Suppressor macrophage (primary cell): ENCODE measurements at places on chromosomes 3 and 15.

- DNase-seq: no peak
Measured at GRCh38 chr15:51924156-51925068, 47.2 kb downstream of the LEO1 start.

DNA sequence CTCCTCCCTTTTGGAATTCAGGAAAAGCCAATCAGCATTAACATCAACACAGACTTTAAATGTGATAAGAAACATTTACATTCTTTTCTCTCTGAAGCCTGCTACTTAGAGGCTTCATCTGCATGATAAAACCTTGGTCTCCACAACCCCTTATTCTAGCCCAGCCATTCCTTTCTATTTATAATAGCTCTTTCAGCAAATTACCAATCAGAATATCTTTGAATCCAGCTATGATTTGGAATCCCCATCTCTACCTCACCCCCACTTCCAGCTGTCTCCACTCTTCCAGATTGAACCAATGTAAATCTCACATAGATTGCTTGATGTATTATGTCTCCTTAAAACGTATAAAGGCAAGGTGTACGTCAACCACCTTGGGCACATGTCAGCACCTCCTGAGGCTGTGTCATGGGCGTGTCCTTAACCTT is 139.7 kb downstream of the TUSC7 start:
- DNase-seq: no peak

DNA sequence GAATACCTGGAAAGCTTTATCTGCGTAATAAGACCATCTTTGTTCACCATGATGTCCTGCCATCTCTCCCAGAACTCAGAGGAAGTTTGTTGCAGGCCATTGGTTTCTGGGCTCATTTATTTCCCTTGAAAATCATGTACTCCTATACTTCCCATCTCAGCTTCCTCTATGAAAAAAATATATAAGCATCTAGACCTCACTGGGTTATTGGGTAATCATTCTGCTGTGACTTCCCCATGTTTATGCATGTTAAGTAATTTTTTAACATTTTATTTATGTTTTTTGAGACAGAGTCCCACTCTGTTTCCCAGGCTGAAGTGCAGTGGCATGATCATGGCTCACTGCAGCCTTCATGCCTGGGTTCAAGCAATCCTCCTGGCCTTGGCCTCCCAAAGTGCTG is 184.5 kb downstream of the ZPLD1 start:
- peak; percentile 71 for DNase-seq

DNA sequence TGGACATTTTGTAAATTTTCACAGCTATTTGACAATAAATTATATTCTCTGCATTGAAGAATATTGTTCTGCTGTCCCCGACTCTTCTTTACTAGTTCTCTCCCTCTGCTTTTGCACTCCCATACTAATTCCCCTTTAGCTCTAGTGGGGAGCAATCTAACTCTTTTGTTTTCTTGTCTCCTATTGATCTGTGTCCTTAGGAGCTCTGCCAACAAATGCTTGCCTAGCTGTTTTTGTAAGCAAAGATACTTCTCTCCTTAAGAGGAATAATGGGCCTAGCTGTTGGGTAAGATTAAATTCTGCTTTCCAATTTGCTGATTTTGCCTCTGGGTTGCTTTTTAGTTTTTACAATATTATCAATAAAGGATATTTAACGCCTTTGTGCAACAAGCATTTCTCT is 17.7 kb downstream of the ADAMTSL3 start:
- DNase-seq: no peak

- DNase-seq: no peak
Measured at GRCh38 chr15:39299486-39300267, 281.2 kb upstream of the THBS1 start.

DNA sequence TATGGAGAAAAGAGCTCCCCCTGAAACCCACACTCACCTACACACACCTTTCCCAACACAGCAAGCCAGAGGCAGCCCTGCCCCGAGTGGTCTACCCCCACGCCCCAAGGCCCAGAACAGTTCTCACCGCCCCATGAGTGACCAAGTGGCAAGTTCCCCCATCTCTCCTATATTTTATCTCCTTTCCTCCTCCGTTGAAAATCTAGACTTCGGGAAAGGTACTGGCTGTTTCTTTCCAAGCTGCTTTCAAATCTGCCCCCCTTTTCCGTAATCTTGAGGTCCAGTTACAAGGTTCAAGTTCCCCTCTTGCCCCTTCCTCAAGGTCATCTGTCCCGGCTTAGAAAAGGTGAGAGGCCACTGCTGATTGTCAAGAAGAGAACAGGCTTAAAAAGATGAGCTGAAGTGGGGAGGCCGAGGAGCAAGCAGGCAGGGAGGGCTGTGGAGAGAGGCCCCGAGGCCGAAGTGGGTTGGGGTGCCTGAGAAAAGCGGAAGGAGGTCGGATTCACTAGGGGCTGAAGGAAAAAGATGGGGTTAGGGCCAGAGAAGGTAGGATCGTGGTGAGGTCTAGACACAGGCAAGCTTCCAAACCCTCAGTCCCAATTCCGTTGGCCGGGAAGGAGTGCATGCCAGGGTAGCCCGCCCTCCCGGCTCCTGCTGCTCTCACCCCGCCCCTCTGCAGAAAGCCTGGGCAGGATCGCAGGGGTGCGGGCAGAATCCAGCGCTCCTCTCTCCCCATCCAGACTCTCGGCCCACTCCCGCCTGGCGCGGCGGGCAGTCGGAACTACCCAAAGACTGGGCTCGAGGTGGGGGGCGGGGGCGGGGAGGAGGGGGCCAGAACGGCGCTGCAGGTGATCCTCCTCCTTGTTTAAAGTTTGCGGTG is 1.7 kb downstream of the SEMA5B start:
- DNase-seq: no peak

GRCh38 chr3:161498259-161498921 is 1.8 kb downstream of the OTOL1 start:
- DNase-seq: no peak

- DNase-seq: no peak
Measured at GRCh38 chr3:158233791-158234190, 123.9 kb downstream of the RSRC1 start.

DNA sequence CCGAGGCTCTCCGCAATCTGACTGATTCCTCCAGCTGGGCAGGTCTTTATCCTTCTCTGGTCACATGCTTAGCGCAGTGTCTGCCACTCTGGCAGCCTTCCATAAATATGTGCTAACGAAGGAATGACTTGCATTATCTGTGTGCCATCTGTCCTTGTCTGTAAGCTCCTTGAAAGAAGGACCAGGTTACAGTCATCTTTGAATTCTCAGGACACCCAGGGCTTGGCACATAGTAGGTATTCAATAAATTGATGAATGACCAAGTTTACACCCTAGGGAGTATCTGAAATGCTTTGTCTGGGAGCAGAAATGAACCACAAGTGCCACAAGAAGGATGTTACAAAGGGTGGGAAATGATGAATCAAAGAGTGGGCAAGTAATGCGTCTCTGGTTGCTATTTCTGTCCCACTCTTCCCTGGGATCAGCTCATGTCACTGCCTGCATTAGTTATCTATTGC is 16.5 kb upstream of the FAM3D start:
- DNase-seq: peak; percentile 41

- DNase-seq: peak; percentile 57
Measured at GRCh38 chr3:140863580-140864009, 78.0 kb upstream of the SLC25A36 start.

- DNase-seq: no peak
Measured at GRCh38 chr15:89633585-89633984, 21.7 kb downstream of the KIF7 start.

DNA sequence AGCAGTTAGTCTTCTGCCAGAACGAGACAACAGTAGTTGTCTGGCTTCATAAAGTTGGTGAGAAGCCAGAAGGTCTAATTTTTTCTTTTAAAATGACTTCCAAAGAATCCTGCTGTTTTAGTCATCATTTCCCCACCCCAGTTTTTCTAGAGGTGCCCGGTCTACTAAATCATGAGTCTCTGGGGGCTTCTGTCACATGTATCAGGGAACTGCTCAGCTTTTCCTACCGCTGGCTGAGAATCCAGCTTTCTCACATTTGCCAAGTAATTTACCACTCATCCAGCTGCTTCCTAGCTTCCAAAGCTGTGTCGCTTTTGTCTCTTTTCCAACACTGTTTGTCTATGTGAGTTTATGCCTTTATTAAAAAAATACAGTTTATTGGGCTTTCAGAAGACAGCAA is 183.3 kb downstream of the NSUN3 start:
- no peak for DNase-seq

GRCh38 chr15:78873793-78874765 is 1.4 kb downstream of the MORF4L1 start:
- peak; percentile 59 for DNase-seq

DNA sequence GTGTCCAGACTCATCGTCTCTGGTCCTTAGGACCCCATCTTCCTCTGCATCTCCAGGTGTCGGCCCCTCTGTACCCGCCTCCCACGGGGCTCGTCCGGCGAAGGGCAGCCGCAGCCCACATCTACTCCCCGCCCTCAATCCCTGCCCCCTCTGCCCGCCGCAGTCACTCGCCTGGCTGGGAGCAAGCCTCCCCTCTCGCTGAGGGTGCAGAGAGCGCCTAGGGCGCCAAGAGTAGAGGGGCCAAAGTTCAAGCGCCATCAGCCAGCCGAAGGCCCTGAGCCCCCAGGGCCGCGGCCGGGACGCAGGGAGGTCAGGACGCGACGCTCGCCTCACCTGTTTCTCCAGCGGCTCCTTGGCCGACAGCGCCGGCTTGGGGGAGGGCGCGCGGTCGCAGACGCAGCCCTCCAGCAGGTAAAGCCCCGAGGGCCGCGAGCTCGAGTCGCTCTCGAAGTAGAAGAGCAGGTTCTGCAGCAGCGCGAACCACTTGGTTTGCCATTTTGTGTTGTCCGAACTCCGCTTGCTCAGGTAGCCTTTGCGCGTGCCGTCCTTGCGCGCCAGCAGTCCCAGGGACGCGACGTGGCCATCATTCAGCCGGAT is 592 bp downstream of the RASGRF1 start:
- no peak for DNase-seq

DNA sequence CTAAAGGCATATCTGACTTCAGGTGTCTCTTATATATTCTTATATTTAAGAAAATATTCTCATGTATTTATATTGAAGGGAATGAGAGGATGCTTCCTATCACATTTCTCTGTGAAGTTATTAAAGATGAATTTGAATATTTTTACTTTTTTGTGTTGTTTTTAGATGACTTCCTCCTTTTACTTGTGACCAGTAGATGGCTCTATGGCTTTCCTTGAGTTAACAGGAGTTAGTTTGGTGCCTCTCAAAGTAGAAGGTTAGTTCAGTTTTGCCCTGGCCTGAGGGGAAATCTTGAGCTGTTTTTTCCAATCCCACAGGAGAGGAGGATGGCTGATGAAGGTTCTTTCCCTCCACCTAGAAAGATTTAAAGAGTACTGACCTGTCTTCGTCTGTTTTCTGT is 80.7 kb downstream of the SQOR start:
- DNase-seq: no peak

- peak; percentile 78 for DNase-seq
Measured at GRCh38 chr15:75008629-75009326, 13.4 kb downstream of the SCAMP5 start.

DNA sequence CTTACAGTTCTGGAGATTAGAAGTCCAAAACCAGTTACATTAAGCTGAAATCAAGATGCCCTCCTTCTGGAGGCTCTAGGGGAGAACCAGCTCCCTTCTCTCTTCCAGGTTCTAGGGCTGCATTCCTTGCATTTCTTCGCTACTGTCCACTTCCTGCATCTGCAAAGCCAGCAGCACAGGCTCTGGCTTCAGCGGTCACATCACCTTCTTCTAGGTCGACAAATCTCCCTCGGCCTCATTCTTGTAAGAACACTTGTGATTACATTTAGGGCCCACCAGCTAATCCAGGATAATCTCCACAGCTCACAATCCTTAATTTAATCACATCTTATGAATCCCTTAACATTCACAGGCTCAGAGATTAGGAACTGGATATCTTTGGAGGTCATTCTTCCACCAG is 73.8 kb downstream of the MINAR1 start:
- DNase-seq: no peak

DNA sequence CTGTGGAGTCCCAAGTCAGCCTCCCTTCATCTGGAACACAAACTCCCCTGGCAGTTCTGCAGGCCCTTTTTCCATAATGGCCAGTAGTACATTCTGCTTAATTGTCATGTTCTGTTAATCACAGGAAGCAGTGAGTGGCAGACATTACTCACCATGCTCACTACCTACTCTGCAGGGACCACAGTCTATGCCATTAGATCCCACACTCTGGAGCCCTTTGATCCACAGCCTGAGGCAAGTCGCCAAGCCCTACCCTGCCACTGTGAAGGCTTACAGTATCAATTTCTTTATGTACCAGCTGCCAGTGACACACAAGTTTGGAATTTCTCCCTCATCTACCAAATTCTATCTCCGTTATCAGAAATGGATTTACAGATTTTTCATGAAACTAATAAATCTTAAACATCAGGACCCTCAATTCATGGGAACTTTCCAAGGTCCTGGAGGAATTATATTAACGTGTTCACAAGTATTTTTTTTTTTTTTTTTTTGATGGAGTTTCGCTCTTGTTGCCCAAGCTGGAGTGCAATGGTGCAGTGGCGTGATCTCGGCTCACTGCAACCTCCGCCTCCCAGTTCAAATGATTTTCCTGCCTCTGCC is 20.6 kb upstream of the WWTR1 start:
- no peak for DNase-seq

- DNase-seq: no peak
Measured at GRCh38 chr15:39025321-39025720, 460.7 kb upstream of the RASGRP1 start.

GRCh38 chr15:96170979-96171739 is 159.3 kb upstream of the NR2F2 start:
- DNase-seq: no peak

- DNase-seq: no peak
Measured at GRCh38 chr15:84969257-84969656, 12.4 kb upstream of the PDE8A start.

DNA sequence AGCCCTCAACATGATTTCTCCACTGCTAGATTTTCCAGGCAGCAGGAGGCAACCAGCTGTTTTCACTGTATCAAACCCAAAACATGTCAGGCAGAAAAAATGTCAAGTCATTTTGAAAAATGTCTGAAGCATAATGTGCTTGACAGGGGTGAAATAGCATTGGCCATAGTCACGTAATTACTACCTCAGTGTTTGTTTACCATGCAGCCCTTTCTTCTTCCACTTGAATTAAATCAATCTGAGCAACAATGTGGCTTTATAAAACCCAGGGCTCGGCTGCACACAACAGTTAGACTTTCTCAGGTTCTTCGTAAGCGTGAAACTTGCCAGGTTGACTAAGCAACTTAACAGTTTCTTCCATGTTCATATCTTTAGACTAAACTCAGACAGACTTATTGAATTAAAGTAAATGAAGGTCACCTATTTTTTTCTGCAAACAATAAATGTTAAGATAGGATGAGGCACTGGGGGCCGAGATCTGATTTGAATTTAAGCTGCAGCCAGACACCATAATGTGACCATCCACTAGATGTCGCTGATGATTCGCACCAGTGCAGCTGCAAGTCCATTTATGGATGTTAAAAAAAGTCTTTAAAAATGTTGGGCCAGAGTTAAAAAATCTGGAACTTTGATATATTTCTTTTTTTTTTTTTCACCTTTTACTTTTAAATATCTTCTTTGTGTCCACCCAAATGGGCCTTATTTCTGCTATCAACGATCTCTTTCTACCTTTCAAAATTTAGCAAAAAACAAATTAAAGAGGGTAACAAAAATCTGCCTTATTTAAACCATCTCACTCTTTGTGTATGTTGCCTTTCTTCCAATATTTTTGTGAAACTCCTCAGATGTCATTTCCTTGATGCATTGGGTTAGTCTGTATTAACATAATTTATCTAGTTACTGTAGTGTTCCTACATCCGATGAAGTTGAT is 305.9 kb downstream of the CACNA2D3 start:
- peak; percentile 66 for DNase-seq
